Common myeloid progenitor, CD34-positive (primary cell): ENCODE measurements at places on chromosomes 13 and 19.

DNA sequence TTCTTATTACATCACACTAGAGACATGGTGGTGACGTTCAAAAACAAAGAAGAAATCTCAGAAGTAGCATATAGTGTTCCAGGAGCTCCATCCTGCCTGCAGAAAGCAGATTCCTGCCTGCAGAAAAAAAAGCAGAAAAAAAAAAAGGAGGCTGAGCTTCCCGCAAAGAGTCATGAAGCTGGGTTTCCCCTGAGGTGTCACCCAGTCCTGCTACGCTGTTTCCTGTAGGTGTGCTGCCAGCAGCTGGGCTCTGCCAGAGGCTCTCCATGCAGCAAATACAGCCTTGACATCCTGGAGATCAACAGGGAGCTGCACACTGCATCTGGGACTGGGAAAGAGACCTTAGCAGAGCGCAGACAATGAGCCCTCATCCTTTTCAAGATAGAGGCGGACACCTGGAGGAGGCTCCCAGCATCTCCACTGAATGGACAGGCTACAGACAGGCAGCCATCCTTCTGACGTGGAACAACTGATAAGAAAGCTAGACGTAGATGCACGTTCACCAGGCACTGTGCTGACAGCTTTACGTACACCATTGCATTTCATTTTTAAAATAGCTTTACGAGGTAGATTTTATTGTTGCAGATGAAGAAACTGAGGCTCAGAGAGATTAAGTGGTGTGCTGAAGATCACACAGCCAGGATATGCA lies 350.9 kb downstream of the FOXO1 start:
- no peak for DNase-seq

DNA sequence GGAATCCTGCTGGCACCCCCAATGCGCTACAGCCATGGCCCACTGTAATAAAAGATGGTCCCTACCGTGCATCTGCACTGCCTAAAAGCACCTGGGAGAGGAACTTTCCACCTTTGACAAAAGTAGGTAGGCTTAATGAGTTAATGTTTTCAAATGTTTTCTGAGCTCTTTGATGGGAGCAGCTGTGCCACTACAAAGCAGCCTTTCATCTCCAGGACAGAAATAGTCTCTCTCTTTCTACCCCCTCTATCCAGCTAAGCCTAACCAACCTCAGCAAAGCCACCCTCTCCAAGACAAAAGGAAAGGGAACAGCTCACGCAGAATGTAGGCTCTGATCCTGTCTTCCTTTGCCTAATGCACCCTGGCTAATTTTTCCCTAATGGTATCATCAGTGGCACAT lies 560.2 kb downstream of the UQCRFS1 start:
- no peak for DNase-seq

- DNase-seq: no peak
Observed at GRCh38 chr13:97026531-97027161, 32.4 kb upstream of the OXGR1 start.

GRCh38 chr13:101757446-101758039 lies 305.1 kb downstream of the ITGBL1 start:
- peak; percentile 21 for DNase-seq

DNA sequence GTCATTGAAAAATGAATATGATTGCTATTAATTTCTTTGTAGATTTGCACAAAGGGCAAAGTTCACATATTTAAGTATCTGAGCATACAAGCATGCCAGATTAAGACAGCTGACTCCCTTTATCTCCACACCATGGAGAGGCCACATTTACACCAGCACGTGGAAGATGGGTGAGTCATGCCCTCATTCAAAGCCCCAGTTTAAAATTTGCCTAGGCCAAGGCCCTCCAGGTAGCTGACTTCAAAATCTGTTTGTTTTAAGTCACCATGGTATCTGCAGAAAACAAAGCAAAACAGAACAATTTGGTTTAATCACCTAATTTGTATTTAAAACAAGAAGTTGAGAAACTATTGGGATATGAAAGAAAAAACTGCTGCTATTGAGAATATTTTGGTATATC lies 109.2 kb downstream of the ESD start:
- peak; percentile 75 for DNase-seq

DNA sequence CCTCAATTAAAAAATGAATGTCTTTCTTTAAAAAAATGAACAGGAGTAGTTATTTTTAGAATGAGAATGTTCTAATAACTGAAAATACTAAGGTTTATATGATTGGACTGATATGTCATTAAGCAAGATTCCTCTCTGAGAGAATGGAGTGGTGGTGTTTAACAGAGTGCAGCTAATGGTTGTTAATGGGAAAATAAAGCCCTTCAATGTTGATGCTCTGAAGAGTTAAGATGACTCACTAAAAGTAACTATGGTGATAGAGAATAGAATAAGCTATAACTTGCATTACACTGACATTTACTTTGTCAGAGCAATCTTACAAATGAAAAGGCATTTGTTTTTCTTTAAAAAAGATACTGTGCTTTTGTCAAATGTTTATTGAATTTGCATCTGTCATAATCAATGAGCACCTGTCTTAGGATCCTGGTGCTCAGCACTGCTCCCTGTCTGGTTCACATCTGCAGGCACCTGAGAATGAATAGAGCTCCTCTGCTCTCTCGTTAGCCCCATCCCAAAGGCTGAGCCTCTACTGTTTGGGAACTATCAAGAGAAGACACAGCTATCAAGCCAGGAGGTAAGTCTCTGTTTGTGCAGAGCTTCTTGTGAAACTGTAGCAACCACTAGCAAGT lies 15.1 kb downstream of the PABPC3 start:
- no peak for DNase-seq

GRCh38 chr19:55176076-55176475 lies 4.0 kb downstream of the SYT5 start:
- DNase-seq: peak; percentile 39

GRCh38 chr19:11538232-11539036 lies at the start of gene CNN1:
CNN1 (plus strand) TSS chr19:11538851; CDS start chr19:11538928, 77 bp downstream.
- DNase-seq: peak; percentile 72

DNA sequence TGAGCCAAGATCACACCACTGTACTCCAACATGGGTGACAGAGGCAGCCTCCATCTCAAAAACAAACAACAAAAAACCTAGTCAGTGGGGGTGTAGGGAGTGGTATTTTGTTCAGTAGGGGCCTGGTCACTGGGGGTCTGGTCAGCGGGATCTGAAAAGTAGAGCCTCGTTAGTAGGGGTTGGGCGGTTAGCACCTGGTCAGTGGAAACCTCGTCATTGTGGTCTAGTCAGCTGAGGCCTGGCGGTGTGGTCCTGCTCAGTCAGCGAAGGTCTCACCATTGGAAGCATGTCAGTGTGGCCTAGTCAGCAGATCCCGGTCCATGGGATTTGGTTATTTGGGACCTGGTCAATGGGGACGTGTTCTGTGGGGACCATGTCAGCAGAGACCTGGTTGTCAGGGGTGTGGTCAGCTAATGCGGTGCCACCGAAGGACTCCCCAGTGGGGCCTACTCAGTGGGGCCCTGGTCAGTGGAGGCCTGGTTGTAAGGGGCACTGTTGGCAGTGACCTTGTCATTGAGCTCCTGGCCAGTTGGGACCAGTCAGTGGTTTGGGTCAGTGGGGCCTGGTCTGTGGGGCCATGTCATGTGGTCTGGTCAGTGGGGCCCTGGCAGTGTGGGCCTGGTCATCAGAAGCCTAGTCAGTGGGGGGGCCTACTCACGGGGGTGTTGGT lies 63.0 kb upstream of the TPM4 start:
- no peak for DNase-seq

- DNase-seq: no peak
Observed at GRCh38 chr13:112692104-112692503, 2.3 kb downstream of the ATP11A start.
